ENCODE measurements at places on chromosomes 1 and 21.
A peak's percentile ranks its signal among the peaks of the same experiment; 100 is the strongest.

- DNase-seq, result peak; percentile 66
- peak overlapping the region; percentile 92 for H3K27ac ChIP-seq
- no peaks in the 10 kb centered on the region for H3K36me3 ChIP-seq
- H3K4me1 ChIP-seq, result peaks cover 24% of the 10 kb centered on the region
- H3K4me3 ChIP-seq, result peak overlapping the region; percentile 25
Observed at GRCh38 chr21:44892536-44893277, 19.2 kb upstream of the PTTG1IP start.

DNA sequence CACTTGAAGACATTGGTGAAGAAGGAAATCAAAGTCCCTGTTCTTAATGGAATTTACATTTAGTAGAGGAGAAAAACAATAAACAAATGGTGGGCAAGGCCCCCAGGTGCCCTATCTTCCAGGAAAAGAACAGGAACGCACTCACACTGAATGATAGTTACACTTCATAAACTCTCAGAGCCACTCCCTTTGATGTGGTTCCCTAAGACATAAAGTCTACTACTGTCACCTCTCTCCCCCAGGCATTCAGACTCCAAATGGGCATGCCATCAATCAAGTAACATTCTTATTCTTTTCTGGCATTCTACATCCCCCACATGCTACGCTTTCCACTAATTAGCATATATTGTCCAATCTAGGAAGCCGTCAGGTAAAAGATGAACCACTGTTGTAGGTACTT lies 36.6 kb upstream of the PIGC start:
- peaks cover 19% of the 10 kb centered on the region for H3K27me3 ChIP-seq
- DNase-seq, result no peak
- H3K27ac ChIP-seq, result no peak overlapping the region
- peaks cover 5% of the 10 kb centered on the region for H3K36me3 ChIP-seq

GRCh38 chr1:1361982-1362423 lies 3.6 kb upstream of the MXRA8 start:
- H3K4me3 ChIP-seq, result no peak overlapping the region
- H3K27ac ChIP-seq, result no peak overlapping the region
- H3K4me1 ChIP-seq, result peaks cover 8% of the 10 kb centered on the region
- no peaks in the 10 kb centered on the region for H3K27me3 ChIP-seq

GRCh38 chr1:211685823-211686222 lies 10.4 kb upstream of the NEK2 start:
- peaks cover 9% of the 10 kb centered on the region for H3K27me3 ChIP-seq
- no peak overlapping the region for H3K27ac ChIP-seq
- H3K36me3 ChIP-seq, result no peaks in the 10 kb centered on the region
- no peak overlapping the region for H3K4me3 ChIP-seq

DNA sequence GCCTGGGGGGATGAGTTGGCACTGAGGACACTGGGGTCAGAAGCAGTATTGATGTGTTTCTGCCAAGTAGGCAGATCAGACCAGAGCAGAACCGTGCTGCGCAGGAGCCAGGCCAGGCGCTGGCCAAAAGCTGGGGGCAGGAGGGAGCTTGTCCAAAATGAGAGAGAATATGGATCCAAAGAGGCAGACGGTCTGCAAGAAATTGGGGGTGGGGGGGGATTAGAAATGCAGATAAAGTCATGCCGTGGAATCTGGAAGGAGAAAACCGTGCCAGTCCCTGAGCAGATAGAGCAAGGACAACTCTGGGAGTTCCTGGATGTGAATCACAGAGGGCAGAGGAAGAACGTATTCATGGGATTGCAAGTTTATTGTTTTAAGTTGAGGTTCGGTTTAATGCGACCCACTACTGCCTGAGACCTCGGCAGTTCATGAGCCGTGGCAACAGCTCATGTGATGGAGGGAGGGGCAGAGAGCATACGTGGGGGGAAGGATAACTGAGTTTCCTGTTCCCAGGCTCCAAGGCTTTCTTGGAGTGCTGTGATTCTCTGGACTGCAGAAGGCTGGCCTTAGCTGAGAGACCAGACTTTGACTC lies 224.0 kb downstream of the FGGY start:
- H3K27me3 ChIP-seq, result no peaks in the 10 kb centered on the region
- peaks cover 4% of the 10 kb centered on the region for H3K36me3 ChIP-seq
- no peaks in the 10 kb centered on the region for H3K4me1 ChIP-seq
- no peak overlapping the region for H3K27ac ChIP-seq
- DNase-seq, result no peak

DNA sequence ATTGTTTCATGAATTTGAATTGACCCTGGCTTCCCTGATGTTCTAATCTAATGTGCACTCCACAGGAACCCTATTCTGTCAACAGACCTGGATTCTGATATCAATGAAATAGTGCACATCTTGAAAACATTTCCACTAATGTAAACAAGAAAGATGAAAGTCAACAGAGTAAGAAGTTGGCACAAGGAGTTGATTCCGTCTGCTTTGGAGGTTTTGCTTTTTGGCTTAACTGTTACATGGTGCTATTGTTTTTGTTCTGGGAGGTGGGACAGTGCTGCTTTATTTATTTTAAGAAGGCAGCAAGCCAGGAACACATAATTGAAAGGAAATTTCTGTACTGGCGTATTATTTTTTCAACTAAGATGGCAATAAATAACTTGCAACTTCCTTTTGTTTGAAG lies 73.3 kb downstream of the LEPR start:
- H3K27me3 ChIP-seq, result no peaks in the 10 kb centered on the region
- DNase-seq, result no peak
- H3K27ac ChIP-seq, result no peak overlapping the region
- no peaks in the 10 kb centered on the region for H3K4me1 ChIP-seq

DNA sequence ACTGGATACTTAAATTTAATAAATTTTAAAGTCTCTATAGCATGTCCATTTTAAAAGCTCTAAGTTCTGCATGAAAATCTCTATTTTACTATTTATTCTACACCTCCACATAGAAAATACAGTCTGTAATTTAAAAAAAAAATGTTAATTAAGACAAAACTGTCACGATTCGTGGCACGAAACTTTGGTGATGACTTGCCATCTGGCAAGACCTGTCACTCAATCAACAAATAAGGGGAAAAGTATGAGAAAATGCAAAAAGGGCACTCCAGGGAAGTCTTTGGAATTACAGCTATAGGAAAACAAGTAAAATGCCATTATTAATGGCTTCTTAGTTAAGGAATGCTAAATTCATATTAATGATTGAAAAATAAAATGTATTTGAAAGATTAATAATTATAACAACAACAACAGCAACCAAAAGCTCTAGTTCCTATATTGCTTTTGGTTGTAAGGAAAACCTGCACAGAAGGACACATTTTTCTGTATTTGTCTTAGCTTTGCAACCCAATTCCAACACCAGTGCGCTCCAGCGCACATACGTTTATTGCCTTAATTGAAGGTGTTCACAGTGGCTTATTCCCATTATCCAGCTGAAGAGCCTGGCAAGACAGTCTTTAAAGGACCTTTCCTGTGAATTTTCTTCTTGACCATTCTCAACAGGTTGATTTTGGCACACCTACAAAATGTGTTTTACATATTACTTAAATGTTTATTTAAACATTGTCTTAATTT lies 107.8 kb downstream of the PLPPR5 start:
- H3K27me3 ChIP-seq, result no peaks in the 10 kb centered on the region
- H3K4me3 ChIP-seq, result no peak overlapping the region

GRCh38 chr1:203536980-203537455 lies 43.1 kb downstream of the OPTC start:
- peaks cover 13% of the 10 kb centered on the region for H3K27me3 ChIP-seq
- H3K36me3 ChIP-seq, result peaks cover 2% of the 10 kb centered on the region
- no peak overlapping the region for H3K4me3 ChIP-seq
- no peak overlapping the region for H3K27ac ChIP-seq
- no peak for DNase-seq
- H3K4me1 ChIP-seq, result no peaks in the 10 kb centered on the region

DNA sequence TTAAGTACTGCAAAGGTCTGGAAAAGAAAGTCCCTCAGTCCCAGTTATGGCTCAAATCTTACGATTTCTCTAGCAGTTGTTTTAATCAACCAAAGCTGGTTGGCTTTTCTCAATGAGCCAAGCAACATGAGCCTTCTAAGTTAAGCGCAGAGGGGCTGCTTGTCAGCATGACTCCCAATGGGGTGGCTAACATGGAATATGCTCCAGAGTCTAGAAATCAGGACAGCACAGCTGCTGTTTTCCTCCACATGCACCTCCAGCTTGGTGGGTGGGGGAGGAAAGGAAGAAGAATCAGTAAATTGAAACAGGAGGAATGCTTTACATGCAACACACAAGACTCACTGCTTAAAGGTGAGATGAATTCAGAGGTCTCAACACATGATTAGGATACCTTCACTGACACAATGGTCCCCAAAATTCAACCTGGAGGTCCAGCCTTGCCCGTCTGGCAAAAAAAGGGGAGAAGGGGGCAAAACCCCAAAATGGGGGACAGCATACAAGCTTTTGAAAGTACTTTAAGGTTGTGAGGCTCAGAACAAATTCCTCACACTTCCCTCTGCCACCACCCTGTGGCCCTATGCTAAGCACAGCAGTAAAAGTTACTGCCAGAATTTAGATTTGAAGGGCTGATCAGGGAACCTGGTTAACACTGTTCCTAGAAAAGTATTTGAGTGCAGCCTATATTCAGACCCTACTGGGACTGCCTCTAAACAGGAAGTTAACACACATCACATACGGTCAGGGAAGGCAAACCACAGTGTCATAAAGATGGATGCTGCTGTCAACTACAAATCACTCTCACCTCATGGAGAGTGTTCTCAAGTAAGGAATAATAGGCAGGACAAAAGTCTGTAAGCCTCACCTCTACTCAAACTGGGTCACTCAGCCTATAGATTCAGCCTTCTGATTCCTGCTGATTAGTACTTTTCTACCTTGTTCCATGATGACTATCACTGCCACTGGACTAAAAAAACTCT lies 2.6 kb downstream of the GATAD2B start:
- H3K4me3 ChIP-seq, result peak overlapping the region; percentile 97
- peak overlapping the region; percentile 99 for H3K27ac ChIP-seq
- peaks cover 60% of the 10 kb centered on the region for H3K4me1 ChIP-seq
- no peak for DNase-seq

DNA sequence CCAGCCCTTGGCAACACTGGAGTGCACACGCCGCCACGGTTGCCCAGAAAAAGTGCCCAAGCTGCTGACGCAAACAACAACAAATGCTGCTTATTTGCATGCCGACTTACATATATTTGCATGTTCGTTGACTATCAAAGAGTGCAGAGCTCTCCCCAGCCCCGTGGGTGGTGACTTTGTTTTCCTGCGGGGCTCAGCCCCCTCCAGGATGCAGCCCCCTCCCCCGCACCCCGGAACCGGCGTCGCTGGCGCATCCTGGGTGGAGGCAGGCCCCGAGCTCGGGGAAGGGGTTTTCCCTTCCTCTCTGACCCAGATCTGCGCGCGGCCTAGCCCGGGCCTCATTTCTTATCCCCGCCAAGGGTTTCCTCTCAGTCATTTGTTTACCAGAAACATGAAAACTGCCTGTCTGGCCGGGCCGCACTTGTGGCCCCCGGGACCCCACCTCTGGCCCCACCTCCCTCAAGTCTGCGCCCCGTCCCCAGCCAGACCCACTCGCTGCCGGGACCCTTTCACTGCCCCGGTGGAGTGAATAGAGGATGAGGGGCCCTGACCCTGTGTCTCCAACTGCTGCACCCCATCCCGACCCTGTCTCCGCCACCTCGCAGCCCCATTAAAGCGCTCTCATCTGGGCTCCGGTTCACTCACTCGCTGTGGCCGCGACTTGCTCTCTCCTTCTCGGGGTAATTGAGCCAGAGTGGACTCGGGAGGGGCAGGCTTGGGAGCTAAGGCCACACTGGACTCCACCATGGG lies 5.5 kb downstream of the TNFRSF25 start:
- H3K4me1 ChIP-seq, result peaks cover 48% of the 10 kb centered on the region
- H3K27me3 ChIP-seq, result no peaks in the 10 kb centered on the region
- H3K27ac ChIP-seq, result peak overlapping the region; percentile 100
- H3K36me3 ChIP-seq, result peaks cover 19% of the 10 kb centered on the region
- DNase-seq, result peak; percentile 94
- peak overlapping the region; percentile 99 for H3K4me3 ChIP-seq

DNA sequence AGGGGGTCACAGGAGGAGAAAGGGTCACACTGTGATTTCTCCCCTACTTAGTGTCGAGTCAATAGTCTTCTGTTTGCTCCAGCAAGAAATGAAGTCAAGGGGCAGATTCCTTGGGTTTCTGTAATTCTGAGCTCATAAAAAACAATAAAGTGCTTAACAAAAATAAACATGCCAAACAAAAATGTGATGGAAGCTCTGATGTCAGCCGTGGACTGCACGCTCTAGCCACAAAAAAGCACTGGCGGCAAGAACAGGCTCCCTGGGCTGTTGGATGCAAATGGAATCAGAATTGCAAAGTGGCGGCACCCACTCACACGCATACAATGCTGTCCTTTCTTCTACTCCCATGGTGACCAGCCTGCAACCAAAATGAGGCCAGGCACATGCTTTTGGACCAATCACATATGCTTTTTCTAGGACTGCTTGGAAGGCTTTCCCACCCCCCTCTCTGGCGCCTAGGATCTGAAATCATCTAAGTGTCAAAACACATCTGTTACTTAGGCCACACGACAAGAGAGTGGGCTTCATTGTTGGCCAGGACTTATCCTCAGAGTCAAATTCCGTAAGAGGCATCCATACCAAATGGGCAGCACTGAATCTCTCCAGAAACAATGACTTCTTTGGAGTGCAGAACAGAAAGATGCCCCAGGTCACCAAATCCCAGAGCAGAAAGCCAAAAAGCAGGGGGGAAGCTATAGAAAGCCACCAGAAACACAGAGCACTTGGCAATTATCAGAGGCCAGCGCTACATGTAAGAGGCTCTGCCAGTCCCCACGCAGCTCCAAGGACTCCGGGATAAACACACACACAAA lies 9.2 kb downstream of the C1orf198 start:
- no peaks in the 10 kb centered on the region for H3K36me3 ChIP-seq
- H3K4me1 ChIP-seq, result peaks cover 9% of the 10 kb centered on the region
- DNase-seq, result no peak
- H3K27ac ChIP-seq, result no peak overlapping the region
- H3K27me3 ChIP-seq, result no peaks in the 10 kb centered on the region

GRCh38 chr1:228352677-228353481 lies 53.8 kb downstream of the TRIM11 start:
- H3K27me3 ChIP-seq, result no peaks in the 10 kb centered on the region
- peaks cover 10% of the 10 kb centered on the region for H3K4me1 ChIP-seq
- no peak overlapping the region for H3K4me3 ChIP-seq

GRCh38 chr1:182890927-182891610 lies 51.9 kb downstream of the DHX9 start:
- DNase-seq, result no peak
- H3K27ac ChIP-seq, result peak overlapping the region; percentile 53
- no peaks in the 10 kb centered on the region for H3K27me3 ChIP-seq
- H3K4me1 ChIP-seq, result peaks cover 10% of the 10 kb centered on the region
- peak overlapping the region; percentile 28 for H3K4me3 ChIP-seq

- H3K4me3 ChIP-seq, result peak overlapping the region; percentile 99
- no peak for DNase-seq
- H3K27me3 ChIP-seq, result no peaks in the 10 kb centered on the region
- peaks cover 25% of the 10 kb centered on the region for H3K36me3 ChIP-seq
Observed at GRCh38 chr1:145991735-145992412, 4.5 kb downstream of the TXNIP start.

GRCh38 chr1:151831605-151832004 lies at the start of gene RORC:
TSS of gene RORC (minus strand) at chr1:151831802. CDS start at chr1:151831764, 38 bp downstream.
- H3K27ac ChIP-seq, result peak within 1 kb of the TSS; percentile 98
- no peaks in the 10 kb centered on the region for H3K27me3 ChIP-seq
- no peak for DNase-seq
- peak within 1 kb of the TSS; percentile 97 for H3K4me3 ChIP-seq

Data from T-helper 17 cell (primary cell).